ENCODE measurements at places on chromosomes 2 and 18.

GRCh38 chr2:204885747-204886146 is 340.5 kb downstream of the PARD3B start:
- peak; percentile 11 for DNase-seq

DNA sequence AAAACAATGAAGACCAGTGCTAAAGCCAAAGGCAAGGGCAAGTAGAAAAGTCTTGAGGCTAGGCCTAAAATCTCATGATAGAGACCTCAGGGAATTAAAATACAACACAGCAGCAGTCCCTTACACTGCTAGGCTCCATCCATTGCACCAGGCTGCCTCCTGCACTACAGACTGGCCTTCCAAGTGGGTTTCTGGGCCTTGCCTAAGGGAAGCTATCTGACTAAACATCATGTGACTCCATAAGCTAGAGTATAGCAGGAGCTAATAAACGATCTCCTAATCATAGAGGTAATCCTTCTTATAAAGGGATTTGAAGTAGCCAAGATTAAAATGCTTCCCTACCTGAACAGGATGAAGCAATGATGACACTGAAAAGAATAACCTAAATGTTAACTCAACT is 77.6 kb upstream of the NFU1 start:
- no peak for DNase-seq

DNA sequence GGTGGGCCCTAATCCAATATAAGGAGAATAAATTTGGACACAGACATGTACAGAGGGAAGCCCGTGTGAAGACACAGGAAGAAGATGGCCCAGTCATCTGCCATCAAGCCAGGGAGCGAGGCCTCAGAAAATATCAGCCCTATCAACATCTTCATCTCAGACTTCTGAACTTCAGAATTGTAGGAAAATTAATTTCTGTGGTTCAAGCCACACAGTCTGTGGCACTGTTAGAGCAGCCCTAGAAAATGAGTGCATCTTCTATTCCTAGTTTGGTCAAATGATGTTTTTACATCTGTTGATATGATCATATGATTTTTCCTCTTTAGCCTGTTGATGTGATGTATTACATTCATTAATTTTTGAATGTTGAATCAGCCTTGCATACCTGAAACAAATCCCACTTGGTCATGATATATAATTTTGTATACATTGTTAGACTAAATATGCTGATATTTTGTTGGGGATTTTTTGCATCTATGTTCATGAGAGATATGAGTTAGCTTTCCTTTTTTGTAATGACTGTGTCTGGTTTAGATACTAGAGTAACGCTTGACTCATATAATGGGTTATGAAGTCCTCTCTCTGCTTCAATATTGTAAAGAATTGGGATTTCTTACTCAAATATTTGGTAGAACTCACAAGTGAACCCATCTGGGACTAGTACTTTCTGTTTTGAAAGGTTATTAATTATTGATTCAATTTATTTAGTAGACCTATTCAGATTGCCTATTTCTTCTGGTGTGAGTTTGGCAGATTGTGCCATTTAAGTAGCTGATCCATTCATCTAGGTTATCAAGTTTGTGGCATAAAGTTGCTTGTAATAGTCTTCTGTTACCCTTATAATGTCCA is 451.4 kb downstream of the EIPR1 start:
- no peak for DNase-seq

DNA sequence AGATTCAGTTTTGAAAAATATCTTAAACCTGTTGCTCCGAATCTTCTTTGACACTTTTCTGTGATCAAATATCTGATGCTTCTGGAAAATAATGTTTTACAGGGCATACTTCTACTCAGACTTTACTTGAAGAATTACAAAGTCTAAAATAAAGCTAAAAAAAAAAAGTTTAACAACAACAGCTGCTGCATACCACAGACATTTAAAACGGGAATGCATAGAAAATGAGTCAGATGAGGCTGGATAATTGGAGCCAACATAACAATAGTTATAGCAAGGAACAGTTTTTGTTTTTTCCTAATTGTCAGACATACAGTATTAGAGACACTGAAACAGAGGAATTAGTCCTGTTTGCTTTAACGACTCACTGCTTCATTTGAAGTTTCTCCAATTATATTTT is 1090.2 kb downstream of the SUCLG1 start:
- no peak for DNase-seq

GRCh38 chr2:159706385-159706980 is 5.8 kb upstream of the MARCHF7 start:
- no peak for DNase-seq

- DNase-seq = no peak
These were observed 126.6 kb upstream of the KYNU start for GRCh38 chr2:142750858-142751257.

DNA sequence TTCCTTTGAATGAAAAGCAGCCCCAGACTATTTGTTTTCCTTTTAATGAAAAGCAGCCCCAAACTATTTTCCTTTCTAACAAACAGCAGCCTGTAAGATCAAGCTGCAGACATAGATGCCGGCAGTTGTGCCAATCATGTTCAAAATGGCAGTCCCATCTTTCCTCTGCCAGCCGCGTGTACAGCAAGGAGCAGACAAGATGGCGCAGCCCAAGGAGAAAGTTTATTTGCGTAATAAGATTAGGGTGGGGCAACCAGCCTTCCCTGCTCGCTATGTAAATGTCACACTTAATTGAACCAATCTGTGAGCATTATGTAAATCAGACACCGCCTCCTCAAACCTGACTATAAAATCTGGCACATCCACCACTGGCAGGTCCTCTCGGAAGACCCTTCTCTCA is 226.0 kb downstream of the TGIF1 start:
- DNase-seq = no peak

GRCh38 chr2:6576302-6576701 is 289.4 kb downstream of the CMPK2 start:
- DNase-seq = no peak

- DNase-seq = no peak
These were observed 37.1 kb downstream of the CCNT2 start for GRCh38 chr2:134955744-134956143.

DNA sequence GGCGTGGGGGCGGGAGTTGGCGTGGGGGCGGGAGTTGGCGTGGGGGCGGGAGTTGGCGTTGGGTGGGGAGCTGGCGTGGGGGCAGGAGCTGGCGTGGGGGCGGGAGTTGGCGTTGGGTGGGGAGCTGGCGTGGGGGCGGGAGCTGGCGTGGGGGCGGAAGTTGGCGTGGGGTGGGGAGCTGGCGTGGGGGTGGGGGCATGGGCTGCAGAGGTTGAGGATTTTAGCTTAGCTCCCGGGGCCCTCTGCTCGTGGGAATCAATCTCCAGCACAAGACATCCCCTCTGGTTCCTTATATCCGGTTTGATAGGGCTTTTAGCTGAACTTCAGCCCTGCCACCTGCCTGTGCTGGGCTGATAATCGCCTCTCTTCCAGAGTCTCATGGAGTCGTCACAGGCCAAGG is 177.0 kb downstream of the LDLRAD4 start:
- no peak for DNase-seq

All from Calu3 (cell line).